Immature natural killer cell (primary cell): ENCODE measurements at places on chromosomes 16 and 17. TPM values are rescaled to one million over a fixed set of nuclear protein-coding genes. Genes with fewer than 3 reads are reported as not detected.

Gene KRT33B
- not detected for polyA plus RNA-seq

GRCh38 chr17:41977991-41978390 lies 11.4 kb downstream of the CNP start:
- no peak overlapping the region for H3K4me3 ChIP-seq
- peaks cover 13% of the 10 kb centered on the region for H3K4me1 ChIP-seq
- peaks cover 8% of the 10 kb centered on the region for H3K27me3 ChIP-seq
- peaks cover 14% of the 10 kb centered on the region for H3K36me3 ChIP-seq

Gene RHOT2
- 53.3 TPM for polyA plus RNA-seq

Gene KCTD2
- 4.4 TPM for polyA plus RNA-seq

DNA sequence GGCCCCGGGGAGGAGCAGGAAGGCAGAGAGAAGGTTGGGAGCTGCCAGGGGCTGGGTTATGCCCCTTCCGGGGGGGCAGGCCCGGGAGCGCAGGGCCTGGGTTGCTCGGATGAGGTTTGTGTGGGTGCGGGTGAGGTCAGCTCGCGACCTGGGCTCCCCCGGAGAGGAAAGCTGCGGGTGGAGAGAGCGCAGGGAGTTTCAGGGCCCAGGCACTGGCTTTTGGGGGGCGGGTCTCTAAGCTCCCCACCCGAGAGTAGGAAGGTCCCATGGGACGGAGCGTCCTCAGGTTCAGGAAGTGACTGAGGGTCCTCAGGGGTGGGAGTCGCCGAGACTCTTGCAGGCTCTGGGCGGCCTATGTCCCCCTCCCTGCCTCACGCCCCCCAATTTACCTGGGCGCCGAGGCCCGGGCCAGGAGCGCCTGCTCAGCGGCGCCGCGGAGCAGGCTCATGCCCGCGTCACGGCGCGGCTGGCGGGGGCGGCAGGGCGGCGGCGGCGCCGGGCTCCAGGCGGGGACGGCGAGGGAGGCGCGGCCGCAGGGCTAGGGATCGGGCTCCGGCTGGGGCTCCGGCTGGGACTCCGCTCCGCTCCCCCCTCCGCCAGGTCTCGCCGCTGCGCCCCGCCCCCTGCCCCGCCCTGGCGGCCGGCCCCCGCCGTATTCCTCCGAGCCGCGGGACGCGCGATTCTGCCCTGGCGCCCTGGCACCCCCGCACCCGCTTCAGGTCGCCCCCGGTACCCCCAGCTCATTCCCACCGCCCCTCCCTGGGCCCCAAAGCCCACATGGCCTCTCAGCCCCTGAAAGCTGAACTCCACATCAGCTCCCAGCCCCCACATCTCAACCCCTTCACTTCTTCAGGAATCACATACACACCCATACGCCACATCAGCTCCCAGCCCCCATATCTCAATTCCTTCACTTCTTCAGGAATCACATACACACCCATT lies at the start of gene DOK4:
DOK4 (minus strand) TSS at position 578 of the 942 bp plus-strand sequence. CDS start 6,986 bp downstream, outside the sequence.
- H3K27ac ChIP-seq, result peak within 1 kb of the TSS; percentile 58
- no peaks in the 10 kb centered on the region for H3K36me3 ChIP-seq
- peaks cover 2% of the 10 kb centered on the region for H3K27me3 ChIP-seq

GRCh38 chr17:49031965-49032928 lies 35.1 kb downstream of the IGF2BP1 start:
- no peaks in the 10 kb centered on the region for H3K36me3 ChIP-seq
- no peak overlapping the region for H3K27ac ChIP-seq
- peaks cover 6% of the 10 kb centered on the region for H3K27me3 ChIP-seq
- peaks cover 6% of the 10 kb centered on the region for H3K4me1 ChIP-seq

DNA sequence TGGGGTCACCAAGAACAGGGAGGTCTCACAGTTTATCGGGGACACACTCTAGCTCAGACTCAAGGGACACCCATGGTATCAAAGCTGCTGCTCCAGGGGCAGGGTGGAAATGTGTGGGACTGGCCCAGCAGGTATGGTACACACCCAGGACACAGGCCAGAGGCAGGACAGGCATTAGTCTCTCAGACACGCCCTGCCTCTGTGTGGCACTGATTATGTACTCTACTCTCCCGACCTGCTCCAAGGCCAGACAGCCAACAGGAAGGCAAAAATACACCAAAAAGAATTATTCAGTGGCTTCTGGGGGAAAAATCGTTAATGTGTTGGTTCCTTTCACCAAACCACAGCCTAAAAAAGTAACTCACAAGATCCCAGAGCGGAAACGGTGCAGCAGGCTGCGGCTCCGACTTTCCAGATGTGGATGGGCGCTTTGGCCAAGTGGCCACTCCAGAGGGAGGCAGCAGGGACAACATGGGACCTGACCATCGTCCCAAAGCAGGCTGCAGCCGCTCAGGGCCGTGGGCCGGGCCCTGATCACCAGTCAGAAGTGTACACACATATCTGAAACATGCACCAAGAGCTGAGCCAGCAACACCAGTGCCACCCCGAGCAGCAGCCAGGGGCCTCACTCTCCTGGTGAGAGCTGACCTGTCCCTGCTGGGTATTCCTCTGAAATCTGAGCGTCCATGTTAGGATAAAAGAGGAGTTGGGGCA lies 1.0 kb upstream of the SIRT7 start:
- H3K4me1 ChIP-seq, result peaks cover 31% of the 10 kb centered on the region
- H3K27ac ChIP-seq, result peak overlapping the region; percentile 20
- peaks cover 4% of the 10 kb centered on the region for H3K27me3 ChIP-seq
- H3K36me3 ChIP-seq, result peaks cover 3% of the 10 kb centered on the region
- no peak for DNase-seq

Gene RAB40C
- polyA plus RNA-seq, result 5.8 TPM

DNA sequence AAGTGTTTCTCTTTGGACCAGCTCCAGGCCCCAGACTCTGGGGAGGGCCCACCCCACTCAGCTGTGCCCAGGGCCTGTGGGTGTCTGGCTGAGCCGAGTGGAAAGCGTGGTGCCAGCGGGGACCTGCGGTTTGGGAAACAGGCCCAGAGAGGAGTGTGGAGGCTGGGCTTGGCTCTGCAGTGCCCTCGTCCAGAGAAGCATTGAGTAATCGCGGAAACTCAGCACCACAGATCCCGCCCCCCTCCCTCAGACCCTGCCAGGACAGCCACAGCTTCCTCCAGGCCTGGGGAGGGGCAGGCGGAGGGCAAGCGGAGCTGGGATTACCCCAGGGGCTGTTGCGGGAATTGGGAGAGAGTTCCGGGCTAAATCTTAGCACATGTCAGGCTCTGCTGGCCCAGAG lies 14.6 kb upstream of the PITPNA start:
- H3K27ac ChIP-seq, result no peak overlapping the region
- H3K36me3 ChIP-seq, result no peaks in the 10 kb centered on the region
- DNase-seq, result no peak
- H3K4me1 ChIP-seq, result no peaks in the 10 kb centered on the region

- peaks cover 14% of the 10 kb centered on the region for H3K4me1 ChIP-seq
- H3K27ac ChIP-seq, result no peak overlapping the region
- H3K4me3 ChIP-seq, result no peak overlapping the region
- no peaks in the 10 kb centered on the region for H3K36me3 ChIP-seq
These were observed 5.3 kb downstream of the ATP6V0A1 start for GRCh38 chr17:42463976-42464400.

Gene SPATA22
- polyA plus RNA-seq, result not detected

DNA sequence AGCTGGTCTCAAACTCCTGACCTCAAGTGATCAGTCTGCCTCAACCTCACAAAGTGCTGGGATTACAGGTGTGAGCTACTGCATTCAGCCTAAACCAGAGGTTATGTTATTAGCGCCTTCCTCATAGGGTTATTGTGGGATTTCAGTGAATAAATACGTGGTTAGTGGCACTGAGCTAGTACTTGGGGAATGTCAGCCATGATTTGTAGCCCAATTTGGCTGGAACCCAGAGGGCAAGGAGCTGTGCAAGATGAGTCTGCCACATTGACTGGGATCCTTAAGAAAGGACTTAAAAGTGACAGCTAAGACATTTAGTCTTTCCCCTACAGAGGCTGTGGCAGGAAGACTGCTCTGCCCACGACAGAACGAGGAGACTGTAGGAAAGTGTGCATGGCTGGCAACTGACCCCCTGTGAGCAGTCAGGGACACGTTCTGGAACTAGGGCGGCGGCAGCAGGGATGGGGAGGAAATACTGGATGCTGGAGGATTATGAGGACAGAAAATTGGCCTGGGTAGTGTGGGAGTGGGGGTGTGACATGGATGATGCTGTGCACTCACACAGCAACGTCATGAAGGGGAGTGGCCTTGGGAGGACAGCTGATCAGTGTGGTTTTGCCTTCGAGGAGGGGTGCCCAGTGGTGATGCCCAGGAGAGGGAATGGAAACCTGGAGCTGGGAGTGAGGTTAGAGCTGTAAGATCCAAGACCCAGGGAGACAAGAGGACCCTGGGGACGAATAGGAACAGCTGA lies 14.6 kb downstream of the ATP5PD start:
- peaks cover 36% of the 10 kb centered on the region for H3K27me3 ChIP-seq
- peak overlapping the region; percentile 62 for H3K4me3 ChIP-seq
- H3K27ac ChIP-seq, result peak overlapping the region; percentile 60
- peak; percentile 43 for DNase-seq
- H3K36me3 ChIP-seq, result no peaks in the 10 kb centered on the region

Gene KRTAP16-1
- polyA plus RNA-seq, result not detected

Gene LDHD
- polyA plus RNA-seq, result not detected

DNA sequence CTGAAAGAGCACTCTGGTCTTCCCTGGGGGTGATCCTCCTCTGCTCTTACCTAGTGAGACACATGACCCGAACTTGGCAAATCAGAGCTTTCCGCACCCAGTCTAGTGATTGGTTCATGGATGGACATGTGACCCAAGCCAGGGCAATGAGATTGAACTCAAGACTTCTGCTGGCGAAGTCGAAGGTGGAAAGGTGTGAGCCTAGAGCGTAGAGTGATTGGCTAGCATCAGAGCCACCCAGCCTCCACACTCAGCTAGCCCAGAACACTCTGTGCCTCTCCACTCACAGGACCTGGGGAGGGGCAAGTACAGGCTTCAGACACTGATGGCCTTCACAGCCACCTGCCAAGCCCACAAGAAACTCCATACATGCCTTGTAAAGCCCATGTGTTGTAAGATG lies 17.6 kb downstream of the ATPAF2 start:
- no peak overlapping the region for H3K4me3 ChIP-seq
- peaks cover 4% of the 10 kb centered on the region for H3K36me3 ChIP-seq
- H3K4me1 ChIP-seq, result peaks cover 6% of the 10 kb centered on the region
- no peak overlapping the region for H3K27ac ChIP-seq
- peaks cover 2% of the 10 kb centered on the region for H3K27me3 ChIP-seq

DNA sequence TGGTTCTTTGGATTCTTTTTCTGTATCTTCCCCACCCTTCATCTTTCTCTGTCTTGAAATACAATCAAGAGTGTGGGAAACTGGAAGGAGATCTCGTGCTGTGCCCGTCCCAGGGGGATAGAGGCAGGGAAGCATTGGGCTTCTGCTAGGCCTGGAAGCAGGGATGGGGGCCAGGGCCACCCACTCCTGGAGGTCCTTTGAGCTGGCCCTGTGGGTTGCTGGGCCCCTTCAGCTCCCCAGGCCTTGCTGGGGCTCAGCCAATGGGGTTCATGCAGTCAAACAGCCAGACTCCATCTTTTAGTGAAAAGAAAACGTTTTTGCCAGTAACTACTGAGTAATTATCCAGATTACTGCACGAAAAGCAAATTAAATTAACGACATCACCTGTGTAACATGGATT lies 67.8 kb downstream of the CCDC182 start:
- DNase-seq, result no peak
- no peak overlapping the region for H3K27ac ChIP-seq
- peaks cover 20% of the 10 kb centered on the region for H3K36me3 ChIP-seq
- H3K4me1 ChIP-seq, result peaks cover 9% of the 10 kb centered on the region
- H3K27me3 ChIP-seq, result peaks cover 5% of the 10 kb centered on the region
- no peak overlapping the region for H3K4me3 ChIP-seq

- peaks cover 37% of the 10 kb centered on the region for H3K27me3 ChIP-seq
- H3K36me3 ChIP-seq, result no peaks in the 10 kb centered on the region
- no peak for DNase-seq
- no peak overlapping the region for H3K4me3 ChIP-seq
- no peak overlapping the region for H3K27ac ChIP-seq
These were observed 1.9 kb downstream of the TBX2 start for GRCh38 chr17:61401389-61402072.

Gene TLCD1
- polyA plus RNA-seq, result not detected

GRCh38 chr16:920717-921116 lies 50.1 kb downstream of the LMF1 start:
- H3K27ac ChIP-seq, result no peak overlapping the region
- H3K4me1 ChIP-seq, result no peaks in the 10 kb centered on the region
- no peaks in the 10 kb centered on the region for H3K27me3 ChIP-seq

GRCh38 chr16:27238591-27238990 lies 30.0 kb downstream of the NSMCE1 start:
- H3K27ac ChIP-seq, result peak overlapping the region; percentile 98
- DNase-seq, result no peak

DNA sequence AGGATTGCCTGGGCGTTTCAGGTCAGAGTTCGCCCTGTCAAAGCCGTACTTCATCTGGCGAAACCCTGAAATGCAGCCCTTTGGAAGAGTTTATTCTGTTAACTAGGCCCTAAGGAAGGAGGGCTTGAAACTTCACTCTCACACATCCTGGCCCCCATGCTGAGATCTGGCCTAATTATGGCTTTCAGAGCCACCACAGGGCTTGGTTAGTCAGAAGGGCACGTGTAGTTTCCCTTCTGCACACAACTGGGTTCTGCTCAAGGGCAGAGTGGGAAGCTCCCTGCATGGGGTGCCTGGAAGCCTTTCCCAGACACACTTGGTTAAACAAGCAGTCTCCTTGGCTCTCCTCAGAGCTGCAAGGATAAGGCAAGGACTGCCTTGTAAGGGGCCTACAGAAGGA lies 397.3 kb downstream of the SHISA9 start:
- no peaks in the 10 kb centered on the region for H3K4me1 ChIP-seq
- H3K27ac ChIP-seq, result no peak overlapping the region
- H3K4me3 ChIP-seq, result no peak overlapping the region
- H3K27me3 ChIP-seq, result peaks cover under 1% of the 10 kb centered on the region
- DNase-seq, result no peak

GRCh38 chr17:60102632-60103096 lies 23.9 kb upstream of the HEATR6 start:
- peaks cover 10% of the 10 kb centered on the region for H3K4me1 ChIP-seq
- H3K36me3 ChIP-seq, result no peaks in the 10 kb centered on the region
- no peak overlapping the region for H3K27ac ChIP-seq
- peak overlapping the region; percentile 44 for H3K4me3 ChIP-seq
- DNase-seq, result no peak

Gene ADORA2B
- polyA plus RNA-seq, result 1.3 TPM

- H3K27ac ChIP-seq, result peak overlapping the region; percentile 25
- no peak for DNase-seq
- H3K36me3 ChIP-seq, result peaks cover 5% of the 10 kb centered on the region
- peaks cover 41% of the 10 kb centered on the region for H3K4me1 ChIP-seq
- H3K27me3 ChIP-seq, result no peaks in the 10 kb centered on the region
These were observed 12.7 kb downstream of the TMEM11 start for GRCh38 chr17:21201298-21201595.

DNA sequence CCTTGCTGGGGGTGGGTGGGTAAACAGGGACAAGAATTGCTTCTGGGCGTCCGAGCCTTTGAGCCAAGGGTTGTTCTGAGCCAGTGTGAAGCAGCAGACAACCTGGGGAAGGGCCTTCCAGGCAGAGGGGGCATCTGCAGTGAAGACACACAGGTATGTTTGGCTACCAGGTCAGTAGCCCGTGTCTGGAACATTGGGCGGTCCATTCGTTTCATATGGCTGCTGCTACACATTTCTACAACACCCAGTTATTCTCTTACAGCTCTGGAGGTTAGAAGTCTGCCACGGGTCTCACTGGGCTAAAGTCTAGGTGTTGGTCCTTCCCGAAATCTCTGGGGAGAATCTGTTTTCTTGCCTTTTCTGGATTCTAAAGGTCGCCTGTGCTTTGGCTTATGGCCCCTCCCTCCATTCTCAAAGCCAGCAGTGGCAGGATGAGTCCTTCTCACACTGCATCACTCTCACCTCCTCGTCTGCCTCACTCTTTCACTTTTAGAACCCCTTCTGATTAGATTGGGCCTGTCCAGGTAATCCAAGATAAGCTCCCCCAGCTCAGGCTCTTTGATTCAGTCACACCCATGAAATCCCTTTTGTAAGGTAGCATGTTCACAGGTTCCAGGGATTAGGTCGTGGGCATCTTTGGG lies 136.1 kb downstream of the CLEC16A start:
- peaks cover 43% of the 10 kb centered on the region for H3K4me1 ChIP-seq
- no peak for DNase-seq
- H3K27me3 ChIP-seq, result no peaks in the 10 kb centered on the region
- H3K36me3 ChIP-seq, result peaks cover 6% of the 10 kb centered on the region
